Naive thymus-derived CD8-positive, alpha-beta T cell (primary cell): ENCODE measurements at places on chromosomes 1 and 21. TPM values are rescaled to one million over a fixed set of nuclear protein-coding genes. Genes with fewer than 3 reads are reported as not detected.

GRCh38 chr21:36186506-36187399, 30.1 kb downstream of the DOP1B start:
- H3K27ac ChIP-seq, result no peak overlapping the region
- no peak for DNase-seq
- H3K4me3 ChIP-seq, result no peak overlapping the region
- H3K4me1 ChIP-seq, result peaks cover 8% of the 10 kb centered on the region

GRCh38 chr1:237528545-237528944, 362.2 kb downstream of the ZP4 start:
- DNase-seq, result no peak
- H3K27ac ChIP-seq, result no peak overlapping the region
- no peaks in the 10 kb centered on the region for H3K36me3 ChIP-seq
- no peaks in the 10 kb centered on the region for H3K4me1 ChIP-seq
- no peak overlapping the region for H3K4me3 ChIP-seq
- H3K27me3 ChIP-seq, result no peaks in the 10 kb centered on the region

DNA sequence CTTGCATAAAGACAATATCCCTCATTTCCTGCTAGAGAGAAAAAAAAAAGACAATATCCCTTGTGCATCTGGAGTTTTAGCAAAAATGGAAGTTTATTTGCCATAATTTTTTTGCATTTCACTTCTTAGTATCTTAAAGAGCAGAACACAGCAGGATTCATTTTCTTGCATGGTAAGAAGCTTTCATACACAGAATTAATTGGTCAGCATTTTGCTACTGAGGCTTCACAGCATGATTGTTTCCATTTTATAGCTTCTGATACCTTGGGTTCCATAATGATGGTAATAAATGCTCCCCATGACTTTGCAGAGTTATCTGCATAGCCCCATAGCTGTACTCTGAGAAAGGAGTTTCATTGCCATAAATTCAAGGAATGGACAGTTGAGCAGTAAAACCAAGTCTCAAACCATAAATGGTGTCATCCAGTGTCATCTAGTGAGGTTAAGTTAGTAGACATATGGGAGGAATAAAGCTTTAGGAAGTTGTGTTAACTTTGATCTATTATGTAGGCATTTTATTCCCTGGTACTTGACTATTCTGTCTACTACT, 88.8 kb upstream of the PLD5 start:
- no peak for DNase-seq
- H3K4me1 ChIP-seq, result no peaks in the 10 kb centered on the region
- no peaks in the 10 kb centered on the region for H3K36me3 ChIP-seq
- H3K27ac ChIP-seq, result no peak overlapping the region
- peaks cover 17% of the 10 kb centered on the region for H3K27me3 ChIP-seq
- no peak overlapping the region for H3K4me3 ChIP-seq

Gene VN1R5
- not detected for polyA plus RNA-seq

Gene ERICH3
- not detected for polyA plus RNA-seq
